Activated naive CD8-positive, alpha-beta T cell treated with anti-CD3 and anti-CD28 coated beads, Interleukin-2, amount 50 U/mL, for 24 hours (primary cell): ENCODE measurements at places on chromosomes 7 and 10.

- no peak for DNase-seq
Measured at GRCh38 chr10:127875916-127876315, 16.8 kb downstream of the CLRN3 start.

GRCh38 chr7:155694851-155695250, 50.4 kb downstream of the RBM33 start:
- DNase-seq, result no peak

- DNase-seq, result no peak
Measured at GRCh38 chr10:6535156-6535764, 44.8 kb downstream of the PRKCQ start.

GRCh38 chr7:33639552-33640197, 265.7 kb upstream of the BMPER start:
- DNase-seq, result no peak

GRCh38 chr7:1060315-1061072, 16.1 kb downstream of the GPR146 start:
- DNase-seq, result no peak

DNA sequence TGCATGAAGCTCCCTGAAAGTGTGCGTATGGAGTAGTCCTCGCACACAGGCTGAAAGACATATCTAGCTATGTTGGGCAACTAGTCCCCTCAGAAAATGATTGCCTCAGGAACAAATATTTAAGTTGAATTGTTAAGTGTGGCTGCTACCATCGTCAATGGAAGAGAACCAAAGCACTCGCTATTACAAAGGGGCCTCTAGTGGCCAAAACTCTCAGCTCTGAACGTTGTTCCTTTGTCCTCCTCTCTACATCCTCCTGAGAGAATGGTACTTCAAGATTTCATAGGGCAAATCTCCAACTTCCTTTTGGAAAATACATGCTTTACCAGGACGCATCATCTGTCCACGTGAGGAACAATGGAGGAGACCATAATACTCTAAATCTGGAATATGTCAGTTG, 209.9 kb downstream of the NRG3 start:
- DNase-seq, result no peak

GRCh38 chr7:80225361-80225760, 90.7 kb downstream of the GNAI1 start:
- no peak for DNase-seq

GRCh38 chr7:85521108-85521694, 334.3 kb upstream of the SEMA3D start:
- DNase-seq, result no peak

GRCh38 chr10:71289421-71290130, 29.5 kb upstream of the SLC29A3 start:
- no peak for DNase-seq

DNA sequence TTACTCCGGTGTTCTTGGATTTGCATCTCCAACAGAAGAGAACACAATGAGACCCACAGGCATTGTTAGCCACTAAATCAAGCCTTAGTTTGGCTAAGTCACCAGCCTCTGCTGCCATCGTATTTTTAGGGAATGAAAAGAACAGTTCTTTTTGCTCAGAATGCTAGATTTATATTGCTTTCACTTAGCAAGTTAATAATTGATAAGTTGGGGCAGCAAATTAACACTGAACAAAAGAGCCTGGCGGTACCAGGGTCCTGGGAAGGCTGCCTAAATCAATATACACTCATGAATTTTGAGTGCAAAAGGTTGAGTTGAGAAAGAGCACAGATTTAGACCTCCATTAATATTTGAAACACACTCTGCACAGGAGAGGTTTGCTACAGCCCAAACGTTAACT, 767.7 kb downstream of the TYW1 start:
- no peak for DNase-seq

DNA sequence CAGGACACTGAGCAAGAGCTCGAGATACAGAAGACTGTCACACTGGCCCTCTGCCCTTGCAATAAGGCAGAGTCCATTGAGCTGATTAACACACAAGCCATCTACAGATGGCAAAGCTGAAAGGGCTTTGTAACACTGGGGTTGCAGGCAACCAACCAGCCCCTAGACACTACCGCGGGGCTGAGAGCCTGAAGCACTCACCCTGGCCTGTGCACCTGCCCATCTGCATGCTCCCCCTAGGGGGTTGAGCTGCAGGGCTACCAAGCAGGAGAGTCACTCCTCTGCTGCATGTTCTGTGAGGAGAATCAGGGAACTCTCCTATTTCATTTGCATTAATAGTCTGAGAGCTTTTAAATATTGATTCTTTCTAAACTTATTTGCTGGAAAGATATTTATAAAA, 128.1 kb upstream of the VIPR2 start:
- no peak for DNase-seq
